SJSA1 (cell line): ENCODE measurements at places on chromosomes 2 and 18. TPM values are rescaled to one million over a fixed set of nuclear protein-coding genes. Genes with fewer than 3 reads are reported as not detected.

GRCh38 chr2:61978522-61978921, 73.0 kb downstream of the COMMD1 start:
- no peaks in the 10 kb centered on the region for H3K4me1 ChIP-seq
- H3K27me3 ChIP-seq: no peaks in the 10 kb centered on the region
- H3K36me3 ChIP-seq: no peaks in the 10 kb centered on the region
- DNase-seq: no peak

Gene ATP8B1
- 7.5 and 12.4 TPM in 2 replicates for total RNA-seq

Gene KIF5C
- total RNA-seq: 0.11 TPM in 1 of 2 replicates, not detected in the other

DNA sequence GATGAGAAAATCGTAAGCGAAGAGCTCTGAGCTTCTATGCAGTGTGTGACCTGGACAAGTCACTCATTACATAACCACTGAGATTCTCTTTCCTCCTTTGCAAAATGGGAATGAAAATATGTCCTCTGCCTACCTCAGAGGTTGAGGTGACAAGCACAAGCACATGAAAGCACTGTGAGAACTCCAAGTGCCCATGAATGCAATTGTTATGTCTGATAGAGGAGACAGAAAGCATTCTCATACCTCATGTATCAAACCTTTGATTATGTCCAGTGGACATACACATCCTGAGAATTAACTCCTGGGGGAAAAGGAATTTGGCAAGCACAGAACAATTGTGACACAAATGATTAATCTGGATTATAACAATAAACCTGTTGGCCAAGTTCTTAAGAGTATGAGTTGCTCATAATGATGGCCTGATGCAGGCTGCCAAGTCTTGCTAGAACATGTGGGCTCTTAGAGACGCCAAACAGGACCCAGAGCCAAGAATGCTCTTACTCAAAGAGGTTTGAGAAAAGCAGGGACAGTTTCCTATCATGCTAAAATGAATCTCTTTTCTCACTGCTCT, 8.5 kb upstream of the RMDN2 start:
- no peak overlapping the region for H3K27ac ChIP-seq
- H3K27me3 ChIP-seq: no peaks in the 10 kb centered on the region
- no peak for DNase-seq
- H3K36me3 ChIP-seq: no peaks in the 10 kb centered on the region

Gene RESP18
- total RNA-seq: not detected in 2 replicates

DNA sequence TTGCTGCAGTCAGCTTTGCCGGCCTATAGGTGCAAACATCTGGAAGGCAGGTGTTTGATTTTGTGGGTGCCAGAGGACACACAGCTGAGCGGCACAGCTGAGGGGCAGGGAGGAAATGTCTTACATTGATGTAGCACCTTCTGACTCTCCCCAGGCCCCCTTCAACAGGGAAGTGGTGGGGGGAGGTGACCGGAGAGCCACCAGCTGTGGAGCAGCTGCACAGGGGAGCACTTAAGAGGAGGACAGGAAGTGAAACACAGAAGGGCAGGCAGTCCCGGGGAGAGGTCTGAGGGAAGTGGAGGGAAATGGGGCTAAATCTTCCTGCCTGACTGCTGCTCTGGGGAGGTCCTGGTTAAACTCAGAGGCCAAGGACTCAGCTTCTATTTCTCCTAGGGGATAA, 409.1 kb downstream of the TNS1 start:
- H3K36me3 ChIP-seq: no peaks in the 10 kb centered on the region
- H3K27me3 ChIP-seq: peaks cover 8% of the 10 kb centered on the region; the same call in 1 of the 2 replicates
- no peak overlapping the region for H3K4me3 ChIP-seq
- no peaks in the 10 kb centered on the region for H3K4me1 ChIP-seq
- no peak for DNase-seq

GRCh38 chr2:233593201-233593600, 24.2 kb upstream of the UGT1A8 start:
- no peaks in the 10 kb centered on the region for H3K4me1 ChIP-seq
- DNase-seq: no peak
- no peaks in the 10 kb centered on the region; the same call in 1 of the 2 replicates for H3K27me3 ChIP-seq
- no peak overlapping the region for H3K4me3 ChIP-seq
- no peaks in the 10 kb centered on the region for H3K36me3 ChIP-seq

DNA sequence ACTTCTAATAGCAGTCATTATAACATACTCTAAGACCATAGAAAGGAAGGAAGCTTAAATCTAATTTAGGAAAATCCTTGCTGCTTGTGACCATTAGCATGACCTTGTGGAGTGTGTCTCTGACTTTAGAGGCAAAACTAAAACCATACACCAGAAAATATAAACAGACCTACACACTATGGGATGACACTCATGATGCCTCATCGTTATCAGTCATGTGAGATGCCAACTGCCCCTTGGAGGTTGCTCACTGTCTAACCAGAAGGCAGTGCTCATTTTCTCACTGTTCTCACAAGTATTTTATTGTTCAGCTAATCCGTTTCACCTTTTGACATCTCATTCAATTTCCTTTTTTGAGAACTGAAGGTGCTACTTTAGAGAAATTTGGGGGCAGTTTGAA, 376.9 kb downstream of the RND3 start:
- H3K4me1 ChIP-seq: no peaks in the 10 kb centered on the region
- H3K27me3 ChIP-seq: no peaks in the 10 kb centered on the region
- no peaks in the 10 kb centered on the region for H3K36me3 ChIP-seq
- no peak overlapping the region for H3K27ac ChIP-seq
- no peak for DNase-seq
- no peak overlapping the region for H3K4me3 ChIP-seq

GRCh38 chr18:55529581-55529980, 58.4 kb downstream of the TCF4 start:
- no peak overlapping the region for H3K4me3 ChIP-seq
- H3K4me1 ChIP-seq: no peaks in the 10 kb centered on the region
- no peaks in the 10 kb centered on the region for H3K36me3 ChIP-seq
- no peaks in the 10 kb centered on the region for H3K27me3 ChIP-seq
- no peak for DNase-seq

DNA sequence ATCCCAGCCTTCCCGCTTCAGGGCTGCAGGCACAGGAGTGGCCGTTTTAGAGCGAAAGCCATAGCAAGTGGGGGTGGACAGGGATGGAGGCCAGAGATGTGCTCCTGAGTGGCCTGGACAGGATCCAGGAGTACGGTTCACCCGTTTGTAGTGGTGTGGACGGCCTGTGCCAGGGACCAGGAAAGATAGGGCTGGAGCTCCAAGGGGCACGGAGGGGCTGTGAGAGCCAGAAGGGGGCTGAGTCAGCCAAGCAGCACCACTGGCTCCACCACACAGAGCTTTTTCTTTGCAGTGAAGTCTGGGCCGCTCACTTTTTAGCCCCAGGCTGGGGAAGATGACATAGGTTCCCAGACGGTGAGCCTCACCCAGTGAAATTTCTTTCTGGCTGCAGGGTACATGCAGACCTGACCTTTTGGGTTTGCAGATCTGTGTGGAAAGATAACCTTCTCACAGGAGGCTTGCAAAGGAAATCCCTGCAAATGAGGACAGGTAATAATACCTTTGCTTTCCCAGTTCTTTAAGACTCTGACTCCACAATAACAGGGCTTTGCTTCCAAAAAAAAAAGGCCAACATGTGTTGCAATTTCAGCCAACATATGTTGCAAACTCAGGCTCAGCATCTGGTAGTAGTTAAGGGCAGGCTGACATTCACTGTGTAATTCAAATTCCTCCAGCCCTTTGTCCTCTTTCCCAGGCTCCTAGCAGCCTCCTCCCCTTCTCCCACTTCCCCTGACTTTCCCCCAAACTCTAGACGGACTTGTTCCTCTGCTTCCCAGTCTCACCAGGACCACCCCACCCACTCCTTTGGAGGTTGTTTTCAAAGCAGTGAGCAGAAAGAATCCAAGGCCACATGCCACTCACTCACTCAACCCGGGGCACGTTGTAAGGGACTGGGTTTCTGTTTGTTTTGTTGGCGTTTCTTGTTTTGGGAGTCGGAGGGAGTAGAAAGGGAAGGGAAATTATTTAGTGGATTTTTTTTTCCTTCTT, 20.3 kb upstream of the LAPTM4A start:
- no peaks in the 10 kb centered on the region for H3K36me3 ChIP-seq
- H3K4me1 ChIP-seq: peaks cover 49% of the 10 kb centered on the region
- H3K4me3 ChIP-seq: peak overlapping the region; percentile 1; the same call in 1 of the 2 replicates
- H3K27me3 ChIP-seq: no peaks in the 10 kb centered on the region
- peak; percentile 87 for DNase-seq

GRCh38 chr2:186584053-186584452, 5.8 kb upstream of the ITGAV start:
- DNase-seq: no peak
- no peak overlapping the region for H3K27ac ChIP-seq
- no peak overlapping the region for H3K4me3 ChIP-seq
- H3K4me1 ChIP-seq: peaks cover 4% of the 10 kb centered on the region

Gene MAP3K19
- total RNA-seq: 0.08 TPM in 1 of 2 replicates, not detected in the other

- H3K36me3 ChIP-seq: no peaks in the 10 kb centered on the region
- no peaks in the 10 kb centered on the region for H3K4me1 ChIP-seq
- no peaks in the 10 kb centered on the region for H3K27me3 ChIP-seq
Measured at GRCh38 chr18:2880473-2880872, 33.7 kb downstream of the EMILIN2 start.

- DNase-seq: no peak
- no peak overlapping the region for H3K27ac ChIP-seq
- H3K4me3 ChIP-seq: no peak overlapping the region
- H3K27me3 ChIP-seq: peaks cover 62% of the 10 kb centered on the region
- no peaks in the 10 kb centered on the region for H3K36me3 ChIP-seq
- peaks cover 31% of the 10 kb centered on the region for H3K4me1 ChIP-seq
Measured at GRCh38 chr2:169363560-169364150, 1.3 kb upstream of the LRP2 start.

Gene TLX2
- not detected in 2 replicates for total RNA-seq

- DNase-seq: no peak
- H3K27me3 ChIP-seq: no peaks in the 10 kb centered on the region
- no peaks in the 10 kb centered on the region for H3K4me1 ChIP-seq
- no peak overlapping the region for H3K27ac ChIP-seq
Measured at GRCh38 chr18:35444636-35445035, 53.1 kb downstream of the INO80C start.

Gene CRYGC
- not detected in 2 replicates for total RNA-seq

Gene GAREM2
- total RNA-seq: 0.05 TPM in 1 of 2 replicates, not detected in the other

Gene IHH
- 0.05 TPM in 1 of 2 replicates, not detected in the other for total RNA-seq

DNA sequence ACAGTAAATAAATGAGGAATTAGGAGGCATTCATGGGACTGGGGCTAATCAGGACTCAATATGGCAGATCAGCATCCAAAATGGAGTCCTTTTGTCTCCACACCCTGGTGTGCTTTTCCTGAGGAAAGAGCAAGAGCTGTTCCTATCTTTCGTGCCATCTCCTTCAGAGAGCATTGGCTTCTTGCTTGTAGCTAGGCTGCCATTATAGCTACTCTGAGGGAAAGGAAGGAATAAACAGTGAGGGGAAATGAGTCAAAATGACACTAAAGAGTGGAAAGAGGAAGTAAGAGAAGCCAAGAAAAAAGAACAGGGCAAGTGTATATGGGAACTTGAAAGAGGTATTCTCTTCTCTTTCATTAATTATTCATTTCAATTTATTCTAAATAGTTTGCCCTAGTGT, 8.4 kb upstream of the NMI start:
- H3K27me3 ChIP-seq: no peaks in the 10 kb centered on the region
- H3K4me3 ChIP-seq: no peak overlapping the region
- no peak overlapping the region for H3K27ac ChIP-seq
- no peaks in the 10 kb centered on the region for H3K36me3 ChIP-seq

Gene NGEF
- total RNA-seq: 9.3 and 13.8 TPM in 2 replicates

DNA sequence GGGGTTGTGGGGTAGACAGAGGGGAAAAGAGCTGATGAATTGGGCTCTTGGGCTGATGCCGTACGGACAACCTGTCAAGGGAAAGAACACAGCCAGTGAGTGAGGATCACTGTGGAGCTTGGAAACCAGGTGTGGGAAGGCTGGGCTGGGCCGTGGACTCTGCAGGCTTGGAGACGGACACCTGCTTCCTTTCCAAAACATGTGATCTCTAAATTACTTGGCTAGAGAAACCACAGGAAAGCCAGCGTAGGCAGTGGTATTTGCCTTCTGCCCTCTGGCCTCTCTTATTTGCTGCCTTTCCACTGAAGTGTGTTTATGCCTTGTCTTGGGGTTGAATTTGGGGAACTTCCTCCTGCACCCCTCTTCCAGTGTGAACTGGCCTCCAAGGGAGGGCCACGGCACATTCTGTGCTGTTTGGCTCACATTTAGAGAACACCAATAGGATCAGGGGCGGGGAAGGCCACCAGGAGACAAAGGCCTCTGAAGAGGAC, 267.7 kb downstream of the PRKCE start:
- no peaks in the 10 kb centered on the region for H3K4me1 ChIP-seq
- H3K36me3 ChIP-seq: no peaks in the 10 kb centered on the region
- no peak overlapping the region for H3K4me3 ChIP-seq
- no peak overlapping the region for H3K27ac ChIP-seq
- no peaks in the 10 kb centered on the region for H3K27me3 ChIP-seq

DNA sequence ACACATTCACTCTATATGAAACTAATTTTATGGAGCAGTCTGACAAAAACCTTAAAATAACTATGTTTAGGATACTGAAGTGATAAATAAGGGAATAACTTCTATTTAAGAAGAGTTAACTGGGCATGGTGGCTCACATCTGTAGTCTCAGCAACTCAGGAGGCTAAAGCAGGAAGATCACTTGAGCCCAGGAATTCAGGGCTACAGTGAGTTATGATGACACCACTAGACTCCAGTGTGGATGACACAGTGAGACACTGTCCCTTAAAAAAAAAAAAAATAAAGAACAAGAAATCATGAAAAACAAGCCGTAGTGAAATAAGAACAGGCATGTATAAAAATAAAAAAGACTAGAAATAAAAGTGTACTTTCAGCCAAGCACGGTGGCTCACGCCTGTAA, 82.0 kb downstream of the THADA start:
- H3K27me3 ChIP-seq: no peaks in the 10 kb centered on the region
- no peak overlapping the region for H3K27ac ChIP-seq
- no peak overlapping the region for H3K4me3 ChIP-seq
- DNase-seq: no peak
- H3K36me3 ChIP-seq: peaks cover 12% of the 10 kb centered on the region
- peaks cover 42% of the 10 kb centered on the region for H3K4me1 ChIP-seq

DNA sequence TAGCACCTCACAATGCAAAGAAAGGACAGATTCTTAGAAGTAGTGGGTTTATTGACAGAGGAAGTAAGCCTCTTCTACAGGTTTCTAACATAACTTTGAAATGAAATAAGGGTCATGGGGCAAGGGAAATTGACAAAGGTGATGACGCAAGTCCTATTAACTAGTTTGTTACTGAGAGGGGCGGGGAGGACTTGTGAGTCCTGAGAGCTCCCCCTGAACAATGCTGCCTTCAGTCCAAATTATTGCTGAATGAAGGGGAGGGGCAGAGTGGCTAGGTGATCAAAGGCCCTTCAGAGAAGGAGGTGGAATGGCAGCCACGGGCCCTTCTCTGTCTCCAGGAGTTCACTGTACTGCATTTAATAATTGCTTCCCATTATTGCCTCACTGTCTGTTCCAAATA, 390.0 kb downstream of the MEIS1 start:
- H3K4me1 ChIP-seq: peaks cover 7% of the 10 kb centered on the region
- no peak overlapping the region for H3K4me3 ChIP-seq
- no peaks in the 10 kb centered on the region for H3K27me3 ChIP-seq
- no peaks in the 10 kb centered on the region for H3K36me3 ChIP-seq

- no peak overlapping the region for H3K27ac ChIP-seq
- no peaks in the 10 kb centered on the region for H3K36me3 ChIP-seq
- H3K4me1 ChIP-seq: no peaks in the 10 kb centered on the region
Measured at GRCh38 chr18:36468161-36468560, 170.6 kb downstream of the FHOD3 start.
